Activated CD8-positive, alpha-beta memory T cell treated with anti-CD3 and anti-CD28 coated beads for 48 hours (primary cell): ENCODE measurements at places on chromosomes 6 and 20.

DNA sequence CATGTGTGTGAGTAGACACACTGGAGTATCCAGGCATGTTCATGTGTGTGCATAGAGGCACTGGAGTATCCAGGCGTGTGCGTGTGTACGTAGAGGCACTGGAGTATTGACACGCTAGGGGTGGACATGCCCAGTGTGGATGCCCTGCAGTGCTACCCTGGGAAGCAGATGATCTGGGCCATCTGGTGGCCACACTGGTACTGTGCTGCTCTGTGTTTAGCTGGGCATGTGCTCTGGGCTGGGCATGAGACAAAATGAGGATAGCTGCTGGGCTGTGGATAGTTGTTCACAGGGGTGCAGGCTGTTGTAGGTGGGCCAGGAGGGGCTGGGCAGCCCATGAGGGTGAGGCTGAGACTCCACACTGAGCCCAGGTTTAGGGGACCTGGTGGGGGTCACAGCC is 24.0 kb upstream of the NPBWR2 start:
- DNase-seq: no peak

- no peak for DNase-seq
Measured at GRCh38 chr6:134851548-134851947, 98.4 kb downstream of the ALDH8A1 start.

- DNase-seq: no peak
Measured at GRCh38 chr6:163793011-163793983, 378.8 kb downstream of the QKI start.

DNA sequence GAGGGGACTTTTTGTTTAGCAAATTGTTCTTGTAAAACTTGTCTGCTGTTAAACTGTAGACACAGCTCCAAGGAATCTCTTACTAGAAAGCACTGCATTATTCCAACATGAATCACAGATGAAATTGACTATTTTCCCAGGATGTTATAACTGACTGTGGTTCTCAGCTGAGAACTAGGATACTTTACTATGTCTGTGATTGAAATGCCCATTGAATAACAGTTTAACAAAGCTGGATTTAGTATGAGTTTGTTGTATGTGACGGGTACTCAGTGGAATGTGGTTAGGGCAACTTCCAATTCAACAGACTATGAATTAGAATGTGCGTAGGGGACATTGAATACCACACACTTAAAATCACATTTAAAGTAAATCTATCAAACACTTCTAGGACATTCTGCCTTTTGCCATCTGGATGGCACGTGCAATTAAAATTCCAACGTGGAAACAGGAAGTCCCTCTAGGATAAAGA is 193.4 kb upstream of the PREP start:
- no peak for DNase-seq

DNA sequence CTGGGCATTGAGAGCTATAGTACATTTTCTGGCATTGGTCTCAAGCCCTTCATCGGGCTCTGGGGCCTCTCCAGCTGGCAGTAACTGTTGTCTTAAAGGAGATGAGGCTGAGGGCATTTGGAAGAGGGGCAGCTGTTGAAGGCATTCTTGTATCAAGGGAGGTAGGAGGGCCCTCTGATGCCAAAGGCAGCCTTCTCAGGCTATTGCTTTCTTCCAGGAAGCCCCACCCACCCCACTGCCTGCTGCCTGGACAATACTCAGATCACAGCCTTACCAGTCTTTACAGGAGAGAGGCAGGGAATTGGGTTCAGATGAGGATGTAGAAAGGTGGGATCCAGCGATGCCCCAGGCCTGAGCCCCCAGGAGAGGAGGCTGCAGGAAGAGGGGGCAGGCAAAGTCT is 46.0 kb downstream of the CPXM1 start:
- DNase-seq: no peak

DNA sequence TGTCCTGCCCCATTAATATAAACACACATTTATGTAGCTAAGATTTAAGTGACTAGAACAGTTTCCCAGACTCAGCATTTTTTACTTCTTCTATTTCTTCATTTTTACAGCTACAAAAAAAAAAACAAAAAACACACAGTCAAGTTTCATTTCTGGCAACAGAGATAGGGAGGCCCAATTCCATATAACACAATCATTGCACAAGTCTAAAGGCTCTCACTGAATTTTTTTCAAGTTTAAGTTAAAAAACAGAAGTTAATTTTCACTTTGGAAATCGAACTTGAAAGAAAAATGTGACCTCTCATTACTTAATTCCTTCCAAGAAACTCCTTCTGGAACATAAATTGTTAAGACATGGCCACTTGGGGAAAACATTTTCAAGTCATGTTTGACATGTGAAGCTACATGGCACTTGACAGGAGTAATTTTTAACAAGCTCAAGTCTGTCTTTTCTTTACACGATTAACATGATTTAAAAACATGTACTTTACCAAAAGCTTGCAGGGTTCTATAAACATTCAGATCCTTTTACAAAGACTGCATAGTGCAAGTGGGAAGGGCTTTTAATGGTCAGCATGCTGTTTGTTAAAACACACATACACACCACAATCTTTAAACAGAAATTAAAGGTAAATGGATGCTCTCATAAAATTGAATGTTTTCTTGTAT is 100.1 kb upstream of the CCDC28A start:
- no peak for DNase-seq

- DNase-seq: no peak
Measured at GRCh38 chr6:168048724-168049025, 30.3 kb downstream of the FRMD1 start.

DNA sequence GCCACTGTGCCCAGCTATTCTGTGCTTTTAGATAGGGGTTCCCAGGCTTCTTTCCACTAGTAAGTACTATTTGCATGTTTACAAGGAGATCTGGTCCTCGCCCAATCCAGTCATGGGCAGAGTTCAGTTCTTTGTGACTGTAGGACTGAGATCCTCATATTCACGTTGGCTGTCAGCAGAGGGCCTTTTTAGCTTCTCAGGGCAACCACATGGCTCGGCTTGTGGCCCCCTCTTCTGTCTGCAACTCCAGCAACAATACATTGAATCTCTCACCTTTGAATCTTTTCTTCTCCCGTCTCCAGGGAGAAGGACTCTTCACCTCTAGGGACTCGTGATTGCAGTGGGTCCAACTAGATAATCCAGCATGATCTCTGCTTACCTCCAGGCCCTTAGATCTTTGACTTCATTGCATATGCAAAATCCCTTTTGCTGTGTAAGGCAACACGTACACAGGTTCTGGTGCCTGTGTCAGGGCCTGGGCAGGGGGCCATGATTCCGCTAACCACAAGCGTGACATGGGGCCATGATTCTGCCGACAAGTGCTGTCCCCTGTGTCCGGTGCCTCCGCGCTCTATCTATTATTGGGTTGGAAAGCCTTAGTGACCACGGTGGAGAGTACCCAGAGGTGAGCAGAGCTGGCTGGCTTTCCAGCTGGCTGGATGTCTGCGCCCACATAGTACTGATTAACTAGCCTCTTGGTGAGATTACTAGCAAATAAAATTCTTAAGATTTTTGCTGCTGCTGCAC is 5.1 kb downstream of the CCR6 start:
- no peak for DNase-seq

DNA sequence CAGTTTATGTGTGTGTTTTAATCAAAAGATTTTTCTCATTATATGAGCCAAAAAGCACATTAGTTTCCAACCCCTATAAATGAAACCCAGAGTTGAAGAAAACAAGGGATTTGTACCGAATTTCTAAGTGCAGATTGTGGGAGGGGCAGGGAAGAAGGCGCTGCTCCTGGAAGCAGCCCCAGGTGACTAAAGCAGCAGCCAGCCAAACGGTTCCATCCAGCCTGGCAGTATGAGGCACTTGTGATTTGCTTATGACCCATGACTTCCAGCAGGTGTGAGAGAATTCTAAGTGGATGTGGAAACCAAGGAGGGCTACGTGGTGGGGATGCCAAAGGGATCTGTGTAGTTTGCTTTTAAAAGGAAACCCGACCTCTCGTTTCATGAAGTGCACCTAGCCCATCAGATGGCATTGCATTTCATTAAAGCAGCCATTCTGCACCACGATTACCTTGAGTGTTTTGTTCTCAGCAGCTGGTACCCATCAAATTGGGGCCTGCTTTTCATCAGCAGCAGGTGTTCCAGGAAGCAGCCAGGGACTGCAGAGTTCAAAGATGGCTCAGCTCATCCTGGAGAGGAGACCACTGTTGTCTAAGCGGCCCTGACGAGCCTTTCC is 79.1 kb downstream of the DTD1 start:
- no peak for DNase-seq

DNA sequence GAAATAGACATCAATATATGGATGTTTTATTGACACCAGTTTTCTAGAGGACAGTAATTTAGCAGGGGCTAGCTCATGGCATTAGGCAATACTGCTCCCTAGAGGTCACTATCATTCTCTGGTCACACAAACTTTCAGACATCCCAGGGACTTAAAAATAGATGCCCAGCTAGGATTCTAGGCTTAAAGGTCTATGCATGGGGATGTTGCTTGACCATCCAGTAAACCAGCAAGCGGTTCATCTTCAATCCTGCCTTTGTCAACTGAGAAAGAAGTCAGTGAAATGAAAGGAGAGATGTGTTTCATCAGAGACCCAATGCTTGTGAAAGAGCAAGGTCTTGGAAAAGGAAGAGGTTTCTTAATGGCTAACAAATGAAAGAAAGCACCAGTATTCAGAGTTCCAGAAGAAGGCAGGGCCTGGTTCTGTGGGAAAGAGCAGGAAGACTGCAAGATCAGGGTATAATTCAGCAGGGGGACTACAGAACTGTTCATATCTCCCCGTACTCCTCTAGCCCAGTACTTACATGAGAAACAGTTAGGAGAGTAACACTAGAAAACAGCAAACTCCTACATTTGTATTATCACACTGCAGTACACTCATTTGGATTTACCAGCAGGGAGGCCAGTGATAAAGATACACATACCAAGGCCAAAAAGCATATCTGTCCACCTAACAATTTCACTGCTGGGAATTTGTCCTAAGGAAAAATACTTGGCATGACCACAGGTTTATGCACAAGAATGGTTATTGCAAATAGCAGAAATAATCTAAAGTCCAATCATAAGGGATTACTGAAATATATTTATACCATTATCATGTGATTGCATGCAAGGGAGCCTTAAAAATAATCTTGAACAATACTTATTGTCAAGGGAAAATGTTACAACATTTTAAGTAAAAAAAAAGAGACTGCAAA is 151.4 kb upstream of the LAMA2 start:
- no peak for DNase-seq

DNA sequence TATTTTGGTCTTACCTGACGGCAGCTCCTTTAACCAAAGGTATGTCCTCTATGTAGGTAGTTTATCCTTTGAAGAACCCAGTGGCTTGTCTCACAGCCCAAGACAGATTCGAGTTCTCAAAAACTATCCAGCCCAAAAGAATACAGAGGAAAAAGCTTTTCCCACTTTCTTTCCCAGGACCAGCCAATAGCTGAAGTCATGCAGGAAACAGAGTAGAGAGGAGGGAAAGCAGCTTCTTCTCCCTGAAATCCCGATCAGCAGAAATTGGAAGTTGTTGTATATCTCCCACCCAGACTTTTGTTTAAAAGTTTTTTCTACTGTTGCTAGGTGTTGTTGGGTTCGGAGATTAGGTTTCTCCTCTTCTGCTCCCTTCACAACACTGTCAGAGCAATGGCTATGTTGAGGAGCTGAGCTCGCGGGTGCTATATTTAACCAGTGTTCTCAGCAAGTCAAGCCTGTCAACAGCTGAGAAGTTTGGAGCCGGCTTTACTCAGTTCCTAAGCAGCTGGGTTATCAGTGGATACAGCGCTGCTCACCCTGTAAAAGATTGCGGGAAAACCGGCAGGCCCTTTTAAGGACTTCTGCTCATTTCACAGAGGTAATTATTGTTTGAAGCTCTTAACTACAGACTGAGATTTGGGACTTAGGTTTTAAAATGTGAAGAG is at the start of gene FILIP1:
Gene FILIP1 (minus strand): TSS at position 401 of the 665 bp plus-strand sequence. CDS start 78,828 bp downstream, outside the sequence.
- DNase-seq: no peak

DNA sequence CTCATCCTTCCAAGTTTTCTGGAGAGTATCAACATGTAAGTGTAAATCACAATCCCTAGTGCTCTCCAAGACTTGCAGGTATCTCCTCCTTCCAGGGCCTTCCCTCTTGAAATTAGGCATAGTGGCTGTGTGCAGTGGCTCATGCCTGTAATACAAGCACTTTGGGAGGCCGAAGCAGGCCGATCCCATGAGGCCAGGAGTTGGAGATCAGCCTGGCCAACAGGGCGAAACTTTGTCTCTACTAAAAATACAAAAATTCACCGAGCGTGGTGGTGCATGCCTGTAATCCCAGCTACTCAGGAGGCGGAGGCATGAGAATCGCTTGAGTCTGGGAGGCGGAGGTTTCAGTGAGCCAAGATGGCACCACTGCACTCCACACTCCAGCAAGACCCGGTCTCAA is 9.4 kb upstream of the ANGPT4 start:
- DNase-seq: no peak

DNA sequence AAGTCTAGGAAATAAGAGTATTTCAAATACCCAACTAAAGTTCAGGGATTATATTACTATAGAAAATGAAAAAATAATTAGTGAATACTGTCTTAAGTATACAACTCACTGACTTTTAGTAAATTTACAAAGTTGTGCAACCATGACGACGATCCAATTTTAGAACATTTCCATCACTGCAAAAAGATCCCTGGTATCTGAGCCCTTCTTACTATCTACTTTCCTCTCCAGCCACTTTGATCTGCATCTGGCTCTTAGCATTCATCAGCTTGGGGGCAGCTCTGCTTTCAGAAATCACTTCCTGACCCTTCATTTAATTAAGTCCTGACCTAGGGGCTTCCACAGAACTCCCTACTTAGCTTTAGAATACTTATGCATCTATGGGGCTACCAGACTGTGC is 38.2 kb upstream of the RBL1 start:
- no peak for DNase-seq

GRCh38 chr6:143136647-143137046 is 76.0 kb downstream of the AIG1 start:
- DNase-seq: no peak

- DNase-seq: no peak
Measured at GRCh38 chr6:72218125-72218524, 331.8 kb downstream of the RIMS1 start.

- no peak for DNase-seq
Measured at GRCh38 chr6:27295301-27296079, 16.6 kb downstream of the POM121L2 start.
